ENCODE measurements at places on chromosomes 12 and 14.

DNA sequence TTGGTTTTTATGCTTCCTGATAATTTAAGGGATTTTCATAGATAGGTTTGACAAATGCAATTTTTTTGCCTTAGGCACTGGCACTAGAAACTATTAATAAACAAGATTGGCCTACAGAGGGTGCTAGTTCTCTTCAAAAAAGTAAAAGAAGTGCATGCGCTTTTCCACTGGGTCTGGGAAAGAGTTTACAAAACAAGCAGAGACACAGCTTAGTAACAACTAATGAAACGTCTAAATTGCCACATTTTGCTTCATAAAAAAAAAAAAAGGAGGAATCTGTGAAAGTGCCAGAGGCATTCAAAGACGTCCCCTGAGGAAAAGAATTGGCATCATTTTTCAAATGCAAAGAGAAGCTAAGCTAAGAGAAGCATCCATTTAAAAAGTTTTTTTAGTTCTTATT lies 58.3 kb upstream of the EEA1 start:
- peak; percentile 67 for DNase-seq

DNA sequence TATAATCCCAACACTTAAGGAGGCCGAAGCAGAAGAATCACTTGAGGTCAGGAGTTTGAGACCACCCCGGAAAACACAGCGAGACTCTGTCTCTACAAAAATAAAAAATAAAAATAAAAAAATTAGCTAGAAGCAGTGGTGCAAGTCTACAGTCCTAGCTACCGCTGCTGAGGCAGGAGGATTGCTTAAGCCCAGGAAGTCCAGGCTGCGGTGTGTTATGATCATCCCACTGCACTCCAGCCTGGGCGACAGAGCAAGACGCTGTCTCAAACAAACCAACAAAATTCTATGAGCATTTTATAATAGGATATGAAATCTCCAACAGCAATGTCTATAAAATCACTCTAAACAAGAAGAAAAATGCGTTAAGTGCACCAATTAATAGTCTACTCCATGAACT lies 75.3 kb downstream of the PPP1R12A start:
- DNase-seq: no peak

DNA sequence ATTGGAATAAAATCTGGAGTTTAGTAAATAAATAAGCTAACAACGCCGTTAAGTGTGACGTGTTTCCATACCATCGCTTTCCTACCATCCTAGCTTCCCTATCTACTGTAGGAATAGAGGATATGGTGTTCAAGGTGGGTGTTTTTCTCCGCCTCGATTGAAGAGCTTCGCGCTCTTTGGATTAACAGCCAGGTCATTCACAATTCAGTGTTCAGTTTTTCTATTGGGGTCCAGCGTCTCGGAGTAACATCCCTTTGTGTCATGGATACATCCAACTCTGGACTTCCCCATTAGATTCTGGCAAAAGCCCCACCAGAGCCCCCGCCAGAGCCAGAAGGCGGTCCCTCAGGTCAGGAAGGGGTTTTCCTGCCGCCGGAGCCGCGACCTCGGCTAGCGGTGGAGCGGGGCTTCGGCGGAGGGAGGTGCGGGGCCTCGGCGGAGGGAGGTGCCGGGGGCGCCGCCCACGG lies 1.2 kb upstream of the SRGAP1 start:
- DNase-seq: no peak

- DNase-seq: no peak
These were observed 35.3 kb downstream of the DICER1 start for GRCh38 chr14:95121911-95122620.

GRCh38 chr12:72025524-72025923 lies 86.9 kb downstream of the TPH2 start:
- no peak for DNase-seq

GRCh38 chr14:30610787-30611343 lies 11.3 kb upstream of the SCFD1 start:
- peak; percentile 49 for DNase-seq

GRCh38 chr12:57001448-57001906 lies 4.9 kb downstream of the ZBTB39 start:
- DNase-seq: no peak

DNA sequence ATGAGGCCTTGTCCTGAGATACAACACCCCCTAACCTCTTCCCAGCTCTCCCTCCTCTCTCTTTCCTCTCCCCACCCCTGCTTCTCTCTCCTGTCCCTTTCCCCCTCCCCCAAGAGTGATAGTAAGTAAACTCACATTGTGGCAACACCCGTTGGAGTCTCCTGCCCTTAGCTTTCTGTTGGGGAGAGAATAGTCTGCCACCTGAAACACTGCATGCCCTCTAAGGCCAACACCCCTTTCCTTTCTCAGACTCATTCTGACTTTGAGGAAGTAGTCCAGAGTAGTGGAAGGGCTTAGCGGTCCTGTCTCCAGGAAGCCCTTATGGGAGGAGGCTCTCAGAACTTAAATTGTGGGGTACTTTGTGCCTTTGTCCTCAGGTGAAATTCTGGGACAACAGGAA lies 95.2 kb downstream of the PRKCH start:
- no peak for DNase-seq
